Right cardiac atrium (tissue), 5 donors: ENCODE measurements at places on chromosomes 6 and 20. TPM values are rescaled to one million over a fixed set of nuclear protein-coding genes. Genes with fewer than 3 reads are reported as not detected.

Gene NCOA3
- 6.7 TPM for polyA plus RNA-seq

Gene CCN6
- polyA plus RNA-seq: not detected

DNA sequence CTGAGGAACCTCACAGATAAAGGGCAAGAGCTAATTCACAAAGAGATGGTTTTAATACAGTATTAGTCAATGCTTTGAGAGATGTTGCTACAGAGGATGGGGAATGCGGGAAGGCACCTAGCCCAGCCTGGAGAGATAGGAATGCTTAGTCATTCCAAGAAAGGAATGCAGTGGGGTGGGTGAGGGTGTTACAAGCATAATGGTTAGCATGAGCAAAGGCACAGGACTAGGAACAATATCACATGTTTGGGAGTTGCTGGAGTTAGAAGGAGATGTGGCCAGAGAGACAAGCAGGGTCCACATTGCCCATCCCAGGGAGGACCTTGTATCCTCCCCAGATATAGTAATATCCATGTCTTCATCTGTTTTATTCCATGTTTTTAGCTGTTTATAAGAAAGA is 107.0 kb upstream of the OGFRL1 start:
- no peak for DNase-seq

DNA sequence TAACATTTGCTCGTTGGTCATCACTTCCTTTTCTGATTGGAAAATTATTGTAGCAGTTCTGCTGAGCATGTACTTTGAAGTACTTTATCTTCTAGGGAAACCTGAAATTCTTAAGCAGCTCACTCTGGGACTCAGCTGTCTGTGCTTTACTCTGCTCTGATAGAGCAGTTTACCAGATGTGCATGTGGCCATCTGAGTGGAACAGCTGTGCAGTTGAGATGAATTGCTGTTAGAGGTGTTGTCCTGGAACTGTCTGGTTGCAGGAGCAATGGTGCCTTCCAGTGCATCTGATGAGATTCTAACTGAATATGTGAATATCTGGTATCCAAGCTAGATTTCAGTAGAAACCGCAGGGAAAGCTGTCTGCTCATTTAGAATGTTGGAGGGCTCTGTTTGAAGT is 27.2 kb downstream of the PANK2 start:
- DNase-seq: no peak

DNA sequence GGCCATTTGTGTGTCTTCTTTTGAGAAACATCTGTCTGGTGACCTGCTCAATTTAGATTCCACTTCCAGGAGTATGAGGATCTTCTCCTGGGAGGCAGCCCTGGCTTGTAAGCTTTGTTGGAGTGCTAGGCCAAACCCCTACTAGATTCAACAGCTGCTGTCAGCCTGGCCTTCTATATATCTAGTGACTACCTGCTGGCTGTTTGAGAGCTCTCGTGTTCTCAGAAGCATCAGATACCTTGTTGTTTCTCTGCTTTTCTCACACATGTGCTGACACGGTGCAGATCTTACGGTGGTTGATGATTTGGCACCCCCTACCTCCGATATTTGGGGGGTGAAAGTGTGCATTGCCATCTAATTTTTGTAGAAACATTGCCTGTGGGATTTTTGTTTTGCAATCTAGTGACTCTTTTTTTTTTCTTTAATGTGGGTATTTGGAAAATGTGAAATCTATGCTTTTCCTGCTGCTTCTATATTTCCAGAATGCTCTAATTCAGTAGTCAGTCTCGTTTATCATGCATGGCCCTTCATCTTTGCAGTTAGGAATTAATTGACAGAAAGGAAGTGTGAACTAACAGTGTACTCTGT is 4.7 kb downstream of the CCN2 start:
- no peak for DNase-seq

DNA sequence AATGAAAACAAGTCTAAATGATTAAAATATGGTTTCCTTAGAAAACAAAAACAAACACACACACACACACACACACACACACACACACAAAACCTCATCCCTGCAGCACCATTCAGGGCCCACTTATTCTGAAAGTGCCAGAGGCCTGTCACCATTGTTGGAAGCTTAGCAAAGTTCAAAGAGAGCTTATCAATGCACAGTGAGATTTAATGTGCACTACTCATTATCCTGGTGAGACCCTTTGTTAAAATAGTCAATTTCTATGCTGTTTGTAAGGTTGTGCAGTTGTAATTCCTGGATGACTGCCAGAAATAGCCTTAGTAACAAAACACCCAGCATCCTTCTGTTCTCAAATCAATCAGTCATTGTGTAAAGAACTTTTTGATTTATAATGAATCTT is 482.9 kb downstream of the GRIK2 start:
- DNase-seq: no peak

GRCh38 chr20:63964412-63964811 is 5.3 kb downstream of the ZNF512B start:
- peak; percentile 64 for DNase-seq

GRCh38 chr20:40896814-40897700 is 131.6 kb upstream of the TOP1 start:
- DNase-seq: no peak
